Activated CD4-positive, alpha-beta memory T cell treated with anti-CD3 and anti-CD28 coated beads for 36 hours (primary cell): ENCODE measurements at places on chromosomes 1 and 21. TPM values are rescaled to one million over a fixed set of nuclear protein-coding genes. Genes with fewer than 3 reads are reported as not detected.

- no peaks in the 10 kb centered on the region for H3K36me3 ChIP-seq
- H3K27me3 ChIP-seq, result peaks cover 2% of the 10 kb centered on the region
- H3K4me3 ChIP-seq, result no peak overlapping the region
- peaks cover 17% of the 10 kb centered on the region for H3K4me1 ChIP-seq
- no peak for DNase-seq
- no peak overlapping the region for H3K27ac ChIP-seq
Measured at GRCh38 chr21:46617267-46618051, 12.6 kb upstream of the S100B start.

Gene ABCG1
- 24.6 TPM for total RNA-seq

Gene GCSAML
- total RNA-seq, result not detected

DNA sequence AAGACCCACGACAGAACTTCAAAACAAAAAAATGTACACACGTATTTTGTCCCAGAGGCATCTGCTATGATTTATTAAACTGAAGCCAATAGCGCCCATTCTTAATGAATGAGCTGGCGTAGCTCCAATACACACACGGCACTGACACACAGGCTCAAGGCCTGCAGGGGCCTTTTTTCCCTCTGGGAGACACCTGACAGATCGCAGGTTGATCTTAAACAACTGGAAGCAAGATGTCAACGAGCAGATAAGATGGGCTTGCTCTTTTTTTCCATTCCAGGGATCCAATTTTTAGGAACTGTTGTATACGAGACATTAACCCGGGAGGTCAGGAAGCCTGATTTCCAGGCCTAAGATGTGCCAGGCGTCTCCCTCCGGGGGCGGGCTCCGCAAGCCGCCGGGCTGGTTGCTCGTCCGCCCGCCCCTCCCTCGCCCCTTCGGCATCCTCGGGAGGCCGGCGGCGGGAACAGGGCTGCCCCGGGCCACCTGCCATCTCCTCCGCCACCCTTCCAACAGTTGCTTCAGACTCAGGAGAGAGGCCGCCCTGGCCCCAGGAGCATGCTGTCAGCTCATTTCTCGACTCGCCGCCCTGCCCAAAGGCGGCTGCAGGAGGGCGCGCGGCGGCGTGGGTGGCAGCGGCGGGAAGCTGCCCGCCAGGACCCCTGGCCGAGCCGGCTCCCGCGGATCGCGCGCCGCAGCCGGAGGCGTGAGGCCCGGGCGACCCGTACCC, 735 bp downstream of the TTC13 start:
- peak overlapping the region; percentile 91 for H3K4me3 ChIP-seq
- H3K27me3 ChIP-seq, result no peaks in the 10 kb centered on the region
- H3K27ac ChIP-seq, result peak overlapping the region; percentile 90
- H3K4me1 ChIP-seq, result peaks cover 37% of the 10 kb centered on the region

- no peak for DNase-seq
- H3K27ac ChIP-seq, result no peak overlapping the region
- no peak overlapping the region for H3K4me3 ChIP-seq
- peaks cover 7% of the 10 kb centered on the region for H3K4me1 ChIP-seq
Measured at GRCh38 chr1:108758796-108759195, 12.3 kb downstream of the STXBP3 start.

- no peak for DNase-seq
- H3K4me1 ChIP-seq, result no peaks in the 10 kb centered on the region
- H3K27me3 ChIP-seq, result peaks cover 9% of the 10 kb centered on the region
- H3K36me3 ChIP-seq, result no peaks in the 10 kb centered on the region
Measured at GRCh38 chr1:178940068-178940765, 69.3 kb upstream of the ANGPTL1 start.

GRCh38 chr1:67889953-67890567, 56.8 kb upstream of the GNG12 start:
- H3K4me1 ChIP-seq, result peaks cover 3% of the 10 kb centered on the region
- H3K27me3 ChIP-seq, result peaks cover 18% of the 10 kb centered on the region
- no peaks in the 10 kb centered on the region for H3K36me3 ChIP-seq
- H3K27ac ChIP-seq, result no peak overlapping the region
- no peak overlapping the region for H3K4me3 ChIP-seq
- DNase-seq, result peak; percentile 25

Gene HSD3B1
- total RNA-seq, result not detected

DNA sequence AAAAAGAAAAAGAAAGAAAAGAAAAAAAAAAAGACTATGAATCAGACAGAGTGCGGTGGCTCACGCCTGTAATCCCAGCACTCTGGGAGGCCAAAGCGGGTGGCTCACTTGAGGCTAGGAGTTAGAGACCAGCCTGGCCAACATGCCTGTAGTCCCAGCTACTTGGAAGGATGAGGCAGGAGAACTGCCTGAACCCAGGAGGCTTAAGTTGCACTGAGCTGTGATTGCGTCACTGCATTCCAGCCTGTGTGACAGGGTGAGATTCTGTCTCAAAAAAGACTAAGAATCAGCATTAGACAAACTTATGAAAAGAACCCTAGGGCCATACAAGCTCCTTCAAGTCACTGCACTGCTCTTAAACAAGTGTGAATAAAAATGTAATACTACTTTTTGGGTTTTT, 16.9 kb downstream of the PSMB4 start:
- DNase-seq, result no peak
- H3K36me3 ChIP-seq, result peaks cover 21% of the 10 kb centered on the region
- no peak overlapping the region for H3K4me3 ChIP-seq

- H3K36me3 ChIP-seq, result peaks cover 14% of the 10 kb centered on the region
- H3K27ac ChIP-seq, result peak overlapping the region; percentile 57
- peaks cover 76% of the 10 kb centered on the region for H3K4me1 ChIP-seq
- no peak overlapping the region for H3K4me3 ChIP-seq
Measured at GRCh38 chr1:27478098-27478497, 11.9 kb downstream of the WASF2 start.

DNA sequence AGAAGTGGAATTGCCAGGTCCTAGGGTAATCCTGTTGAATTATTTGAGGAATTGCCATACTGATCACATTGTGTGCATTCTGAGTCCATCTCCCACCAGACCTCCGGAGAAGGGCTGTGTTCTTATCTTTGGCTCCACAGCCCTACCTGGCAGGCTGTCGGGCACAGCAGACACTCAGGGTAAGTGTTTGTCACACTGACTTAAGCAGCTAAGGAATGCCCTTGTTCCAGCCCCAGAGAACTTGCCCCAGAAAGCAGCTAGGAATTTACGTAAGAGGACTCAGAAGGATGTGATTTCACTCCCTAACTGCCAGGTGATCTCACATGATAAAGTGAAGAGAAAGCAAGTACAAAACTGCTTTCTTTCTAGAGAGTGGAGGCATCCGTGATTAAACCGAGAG, 21.0 kb downstream of the VASH2 start:
- no peak for DNase-seq
- no peak overlapping the region for H3K4me3 ChIP-seq
- no peaks in the 10 kb centered on the region for H3K36me3 ChIP-seq

DNA sequence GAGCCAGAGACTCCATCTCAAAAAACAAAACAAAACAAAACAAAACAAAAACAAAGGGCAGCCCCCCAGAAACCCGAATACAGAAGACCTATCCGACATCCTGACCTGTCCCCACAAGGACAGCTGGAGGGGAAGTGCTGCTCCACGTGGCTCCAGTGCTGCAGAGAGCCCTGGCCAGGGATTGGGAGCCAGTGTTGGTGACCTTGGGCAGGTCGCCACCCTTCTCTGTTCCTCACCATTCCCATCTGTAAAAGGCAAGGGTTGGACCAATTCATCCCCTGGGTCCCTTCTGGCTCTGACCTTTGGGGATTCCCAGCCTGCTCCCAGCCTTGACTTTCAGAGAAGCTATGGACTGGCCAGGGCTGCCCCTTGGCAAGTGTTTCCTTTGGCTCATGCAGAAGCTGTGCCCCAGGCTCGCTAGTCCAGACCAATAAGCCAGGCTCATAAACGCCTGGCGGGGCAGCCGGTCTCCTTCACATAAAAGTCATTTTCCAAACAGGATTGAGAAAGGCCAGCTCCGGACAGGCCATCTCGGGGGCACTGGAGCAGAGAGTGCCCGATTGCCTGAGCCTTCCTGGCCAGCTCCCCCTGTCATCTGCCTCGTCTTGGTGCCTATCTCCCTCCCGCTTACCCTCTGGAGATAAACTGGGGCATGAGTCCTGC, 20.0 kb upstream of the PADI1 start:
- peaks cover 19% of the 10 kb centered on the region for H3K4me1 ChIP-seq
- H3K4me3 ChIP-seq, result no peak overlapping the region
- DNase-seq, result no peak

DNA sequence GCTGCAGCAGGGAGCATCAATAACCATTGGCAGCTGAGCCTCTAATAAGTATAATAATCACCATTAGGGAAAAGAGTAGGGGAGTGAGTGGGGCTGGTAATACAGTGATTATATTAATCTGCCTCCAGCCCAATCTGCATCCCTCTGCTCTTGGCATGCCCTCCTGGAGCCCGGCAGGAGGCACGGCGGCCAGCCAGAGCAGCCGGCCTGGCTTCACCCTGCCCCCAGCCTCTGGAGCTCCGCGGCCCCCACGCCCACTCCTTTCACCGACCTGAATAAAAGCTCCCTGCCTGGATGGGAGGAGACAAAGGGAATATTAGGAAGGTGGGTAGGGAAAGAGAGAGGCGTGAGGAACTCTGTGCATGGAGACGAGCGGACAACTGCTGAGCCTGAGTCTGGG, 28.3 kb downstream of the OPTC start:
- no peak for DNase-seq
- no peaks in the 10 kb centered on the region for H3K27me3 ChIP-seq
- H3K4me1 ChIP-seq, result no peaks in the 10 kb centered on the region
- H3K4me3 ChIP-seq, result no peak overlapping the region

DNA sequence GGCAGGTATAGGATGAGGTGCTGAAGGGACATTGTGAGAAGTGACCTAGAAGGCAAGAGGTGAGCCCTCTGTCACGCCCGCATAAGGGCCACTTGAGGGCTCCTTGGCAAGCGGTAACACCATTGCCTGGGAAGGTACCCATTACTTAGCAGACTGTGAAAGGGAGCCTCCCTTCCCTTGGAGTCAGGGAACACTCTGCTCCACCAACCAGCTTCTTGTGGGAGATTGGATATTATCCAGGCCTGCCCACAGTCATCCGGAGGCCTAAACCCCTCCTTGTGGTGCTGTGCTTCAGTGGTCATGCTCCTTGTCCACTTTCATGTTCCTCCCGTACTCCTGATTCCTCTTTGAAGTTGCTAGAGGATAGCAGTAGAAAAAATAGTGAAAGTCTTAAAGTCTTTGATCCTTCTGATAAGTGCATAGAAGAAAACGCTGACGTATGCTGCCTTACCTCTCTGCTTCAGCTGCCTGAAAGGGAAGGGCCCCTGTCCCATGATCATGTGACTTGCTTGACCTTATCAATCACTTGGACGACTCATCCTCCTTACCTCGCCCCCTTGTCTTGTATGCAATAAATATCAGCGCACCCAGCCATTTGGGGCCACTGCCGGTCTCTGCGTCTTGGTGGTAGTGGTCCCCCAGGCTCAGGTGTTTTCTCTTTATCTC, 16.0 kb downstream of the RBBP4 start:
- peaks cover 49% of the 10 kb centered on the region for H3K36me3 ChIP-seq
- DNase-seq, result no peak
- H3K27ac ChIP-seq, result no peak overlapping the region

Gene HAO2
- not detected for total RNA-seq

- no peaks in the 10 kb centered on the region for H3K27me3 ChIP-seq
- no peak for DNase-seq
- no peak overlapping the region for H3K4me3 ChIP-seq
- peaks cover 3% of the 10 kb centered on the region for H3K4me1 ChIP-seq
- no peak overlapping the region for H3K27ac ChIP-seq
- H3K36me3 ChIP-seq, result no peaks in the 10 kb centered on the region
Measured at GRCh38 chr1:87869567-87869966, 540.9 kb downstream of the LMO4 start.

- H3K27me3 ChIP-seq, result no peaks in the 10 kb centered on the region
- H3K36me3 ChIP-seq, result no peaks in the 10 kb centered on the region
- no peak overlapping the region for H3K4me3 ChIP-seq
- no peaks in the 10 kb centered on the region for H3K4me1 ChIP-seq
Measured at GRCh38 chr1:208864366-208864965, 620.3 kb upstream of the PLXNA2 start.

Gene TRIM17
- 1.5 TPM for total RNA-seq
